ENCODE measurements at places on chromosomes 6 and 20.

GRCh38 chr20:50240092-50240491 is 49.5 kb downstream of the CEBPB start:
- no peak for DNase-seq

DNA sequence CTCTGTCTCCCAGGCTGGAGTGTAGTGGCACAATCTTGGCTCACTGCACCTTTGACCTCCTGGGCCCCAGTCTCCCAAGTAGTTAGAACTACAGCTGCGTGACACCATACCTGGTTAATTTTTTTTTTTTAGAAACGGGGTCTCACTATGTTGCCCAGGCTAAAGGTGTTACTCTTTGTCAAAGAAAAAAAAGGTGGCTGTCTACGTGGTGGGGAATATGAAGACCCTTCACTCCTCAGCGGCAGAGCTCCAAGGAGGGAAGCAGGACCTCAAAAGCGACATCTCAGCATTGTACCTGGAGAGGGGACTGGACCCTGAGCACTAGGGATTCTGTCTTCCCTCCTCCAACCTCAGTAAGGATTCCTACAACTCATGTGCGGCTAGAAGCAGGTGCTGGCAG is 16.4 kb upstream of the TBC1D22B start:
- no peak for DNase-seq

GRCh38 chr6:168599769-168600330 is 158.9 kb downstream of the SMOC2 start:
- DNase-seq = no peak

DNA sequence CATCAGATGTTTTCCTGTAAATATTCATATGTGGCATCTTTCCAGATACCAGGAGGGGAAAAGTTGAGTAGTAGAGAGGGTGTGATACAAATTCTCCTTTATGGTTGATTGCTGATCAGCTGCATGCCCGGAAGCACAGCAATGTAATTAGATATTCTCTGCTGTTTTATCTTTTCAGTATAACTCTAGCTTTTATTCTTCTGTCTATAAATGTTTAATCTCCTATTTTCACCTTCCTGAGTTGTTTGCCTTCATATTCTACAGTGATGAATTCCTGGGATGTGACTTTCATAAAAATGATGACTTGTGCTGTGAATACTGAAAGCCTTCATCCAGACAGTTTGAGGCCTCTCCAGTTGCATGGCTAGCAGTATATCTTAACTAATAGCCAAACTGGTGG is 53.7 kb downstream of the SH3BGRL2 start:
- no peak for DNase-seq

DNA sequence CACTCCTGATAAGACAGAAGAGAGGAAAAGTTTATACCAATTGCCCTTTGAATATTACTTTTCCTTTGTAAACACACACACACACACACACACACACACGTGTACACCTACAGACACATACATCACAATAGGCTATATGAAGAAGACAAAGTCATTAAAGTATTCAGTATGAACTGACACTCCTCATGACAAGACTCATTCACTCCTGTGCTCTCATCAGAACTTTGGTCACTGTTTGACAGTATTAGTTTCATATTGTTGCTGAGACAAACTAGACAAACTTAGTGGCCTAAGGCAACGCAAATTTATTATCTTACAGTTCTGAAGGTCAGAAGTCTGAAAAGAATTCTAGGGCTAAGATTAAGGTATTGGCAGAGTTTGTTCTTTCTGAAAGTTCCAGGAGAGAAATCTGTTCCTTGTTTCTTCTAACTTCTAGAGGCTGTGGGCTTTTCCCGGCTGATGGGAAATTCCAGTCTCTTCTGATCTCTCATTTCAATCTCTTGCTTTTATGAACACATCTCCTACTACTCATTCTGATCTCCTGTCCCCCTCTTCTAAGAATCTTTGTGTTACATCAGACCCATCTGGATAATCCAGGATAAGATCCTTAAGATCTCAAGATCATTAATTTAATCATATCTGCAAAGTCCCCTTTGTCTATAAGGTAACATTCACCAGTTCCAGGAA is 171.3 kb downstream of the HACE1 start:
- DNase-seq = no peak

DNA sequence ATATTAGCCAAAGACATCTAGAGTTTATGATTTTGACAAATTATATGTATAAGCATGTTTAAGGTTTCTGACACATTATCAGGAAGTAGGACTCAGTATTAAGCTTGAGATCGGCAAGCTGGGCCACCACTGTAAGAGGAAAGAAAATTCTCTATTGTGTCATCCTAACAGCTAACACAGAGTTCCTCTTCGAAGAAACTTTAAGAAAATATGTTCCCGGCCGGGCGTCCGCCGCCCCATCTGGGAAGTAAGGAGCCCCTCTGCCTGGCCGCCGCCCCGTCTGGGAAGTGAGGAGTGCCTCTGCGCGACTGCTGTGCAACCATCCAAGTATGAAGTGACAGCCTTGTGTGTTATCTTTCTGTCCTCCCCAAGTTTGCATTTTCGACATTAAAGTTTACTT is 23.0 kb downstream of the USP49 start:
- DNase-seq = no peak

DNA sequence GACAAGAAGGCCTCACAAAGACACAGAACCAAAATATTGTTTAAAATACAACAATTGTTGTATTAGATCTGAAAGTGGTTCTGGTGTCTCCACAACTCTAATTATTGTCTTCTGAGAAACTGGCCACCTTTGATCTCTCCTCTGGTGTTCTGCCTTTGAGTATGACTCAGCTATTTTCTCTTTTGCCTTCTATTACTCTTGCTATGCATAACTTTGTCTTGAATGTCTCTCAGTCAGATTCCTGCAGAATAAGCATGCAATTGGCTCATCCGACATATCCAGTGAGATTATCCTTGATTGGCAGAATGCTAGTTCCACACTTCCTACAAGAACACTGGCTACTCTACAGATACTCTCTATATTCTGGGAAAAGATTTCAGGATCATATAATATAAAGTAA is 14.3 kb upstream of the EPM2A start:
- no peak for DNase-seq

DNA sequence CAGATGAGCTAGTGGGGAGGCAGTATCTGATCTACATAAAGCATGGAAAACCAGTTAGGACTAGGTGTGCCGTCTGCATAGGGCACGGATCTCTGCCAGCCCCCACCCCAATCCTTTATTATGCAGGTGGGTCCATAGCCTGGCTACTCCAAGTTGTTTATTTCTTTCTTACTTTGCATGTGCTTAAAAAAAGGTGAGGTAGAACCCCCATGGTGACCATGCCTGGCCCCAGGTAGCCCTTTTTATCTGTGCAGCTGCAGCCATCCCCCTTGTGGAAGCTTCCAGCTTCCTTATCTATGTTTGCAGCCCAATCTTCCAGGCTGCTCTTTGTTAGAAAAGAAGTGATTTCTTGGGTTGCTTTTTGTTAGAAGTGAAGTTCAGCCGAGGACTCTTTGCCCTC is 9.0 kb upstream of the TREM2 start:
- DNase-seq = no peak

DNA sequence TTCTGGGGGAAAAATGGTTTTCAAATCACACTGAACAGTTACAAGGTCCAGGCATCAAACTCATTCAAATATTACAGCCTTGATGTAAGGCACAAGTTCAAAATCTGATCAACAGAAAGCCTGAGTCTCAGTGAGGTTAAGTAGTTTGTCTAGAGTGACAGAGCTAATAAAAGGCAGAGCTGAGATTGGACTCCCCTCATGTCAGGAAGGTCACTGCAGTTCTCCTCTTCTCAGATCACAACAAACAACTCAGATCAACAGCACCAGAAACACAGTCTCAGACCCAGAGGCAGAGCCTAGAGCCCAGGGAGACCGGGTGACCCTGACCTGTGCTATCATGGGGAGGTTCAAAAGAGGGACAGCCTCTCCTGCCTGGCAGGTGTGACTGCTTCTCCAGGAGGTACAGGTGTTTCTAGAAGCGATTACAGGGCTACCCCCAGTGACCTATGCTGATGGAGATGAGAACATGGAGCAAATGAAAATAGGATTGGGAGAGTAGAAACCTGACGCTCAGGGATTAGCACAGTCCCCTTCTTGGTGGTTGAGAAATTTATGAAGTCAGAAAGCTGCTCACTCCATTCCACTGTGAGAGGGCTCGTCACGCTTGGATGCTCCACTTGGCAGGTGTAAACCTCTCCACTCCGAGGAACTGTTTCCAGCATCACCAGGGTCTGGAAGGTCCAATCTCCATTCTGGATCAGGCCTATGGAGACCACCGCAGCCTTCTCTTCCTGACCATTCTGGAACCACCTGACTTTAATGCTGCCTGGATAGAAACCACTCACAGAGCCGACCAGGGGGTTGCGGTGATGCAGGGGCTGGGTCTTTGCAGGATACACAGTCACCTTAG is 24.3 kb upstream of the HLA-DRB5 start:
- no peak for DNase-seq

- no peak for DNase-seq
Measured at GRCh38 chr6:36075656-36076055, 48.0 kb downstream of the MAPK14 start.

DNA sequence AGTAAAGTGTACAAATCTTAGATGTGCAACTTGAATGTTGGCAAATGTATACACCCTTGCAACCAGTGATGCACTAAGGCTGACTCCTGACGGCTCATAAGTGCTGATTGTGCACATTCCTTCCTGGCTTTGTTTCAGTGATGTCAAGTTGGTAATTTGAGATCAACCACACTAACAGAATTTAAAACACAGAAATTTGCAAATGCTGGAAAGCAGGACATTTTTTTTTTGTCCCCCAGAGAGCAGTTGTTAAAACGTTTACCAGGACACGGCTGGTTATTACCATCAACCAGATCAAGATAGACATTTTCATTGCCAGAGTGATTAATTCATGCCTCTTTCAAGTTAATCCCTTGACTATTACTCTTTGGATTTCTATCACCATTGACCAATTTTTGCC is 735.6 kb downstream of the RFPL4B start:
- no peak for DNase-seq

DNA sequence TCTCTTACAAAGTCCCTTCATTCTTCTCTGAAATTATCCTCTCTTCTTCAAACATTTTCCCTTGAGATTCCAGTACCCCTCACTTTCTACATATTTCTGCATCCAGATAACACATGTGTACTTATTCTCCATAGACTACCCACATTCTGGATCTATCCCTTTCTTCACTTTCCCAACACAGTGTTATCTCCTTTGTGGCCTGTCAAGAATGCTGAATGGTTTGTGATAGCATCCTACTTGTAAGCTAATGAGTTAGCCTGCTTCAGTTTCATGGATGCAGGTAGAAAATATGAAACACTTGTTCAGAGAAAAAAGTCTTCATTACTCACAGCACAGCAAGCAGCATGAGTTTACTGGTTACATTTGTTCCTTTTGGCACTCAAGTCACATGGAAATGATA is 245.4 kb downstream of the HTR1B start:
- no peak for DNase-seq

- no peak for DNase-seq
Measured at GRCh38 chr20:19794941-19795340, 36.9 kb downstream of the RIN2 start.

DNA sequence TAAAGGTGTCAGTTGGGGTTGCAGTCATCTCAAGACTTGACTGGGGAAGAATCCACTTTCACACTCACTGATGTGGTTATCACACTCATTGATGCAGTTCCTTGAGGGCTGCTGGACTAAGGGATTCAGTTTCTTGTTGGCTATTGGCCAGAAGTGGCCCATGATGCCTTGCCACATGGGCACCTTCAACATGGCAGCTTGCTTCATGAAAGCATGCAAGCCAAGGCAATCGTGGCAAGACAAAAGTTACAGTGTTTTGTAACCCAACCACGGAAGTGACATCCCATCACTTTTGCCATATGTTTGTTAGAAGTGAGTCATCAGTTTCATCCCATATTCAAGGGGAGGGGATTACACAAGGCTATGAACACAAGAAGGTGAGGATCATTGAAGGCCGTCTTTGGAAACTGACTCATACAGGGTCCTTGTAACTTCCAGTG is 3.8 kb upstream of the RANBP9 start:
- no peak for DNase-seq

- DNase-seq = no peak
Measured at GRCh38 chr6:27736686-27737085, 175.5 kb downstream of the OR2B2 start.

GRCh38 chr20:3407040-3407770 is at the start of gene DNAAF9:
TSS of gene DNAAF9 (minus strand) at chr20:3407669. CDS start at chr20:3407557, 112 bp downstream.
- peak; percentile 37 for DNase-seq

GRCh38 chr20:45368221-45368980 is 5.4 kb downstream of the SYS1 start:
- no peak for DNase-seq

DNA sequence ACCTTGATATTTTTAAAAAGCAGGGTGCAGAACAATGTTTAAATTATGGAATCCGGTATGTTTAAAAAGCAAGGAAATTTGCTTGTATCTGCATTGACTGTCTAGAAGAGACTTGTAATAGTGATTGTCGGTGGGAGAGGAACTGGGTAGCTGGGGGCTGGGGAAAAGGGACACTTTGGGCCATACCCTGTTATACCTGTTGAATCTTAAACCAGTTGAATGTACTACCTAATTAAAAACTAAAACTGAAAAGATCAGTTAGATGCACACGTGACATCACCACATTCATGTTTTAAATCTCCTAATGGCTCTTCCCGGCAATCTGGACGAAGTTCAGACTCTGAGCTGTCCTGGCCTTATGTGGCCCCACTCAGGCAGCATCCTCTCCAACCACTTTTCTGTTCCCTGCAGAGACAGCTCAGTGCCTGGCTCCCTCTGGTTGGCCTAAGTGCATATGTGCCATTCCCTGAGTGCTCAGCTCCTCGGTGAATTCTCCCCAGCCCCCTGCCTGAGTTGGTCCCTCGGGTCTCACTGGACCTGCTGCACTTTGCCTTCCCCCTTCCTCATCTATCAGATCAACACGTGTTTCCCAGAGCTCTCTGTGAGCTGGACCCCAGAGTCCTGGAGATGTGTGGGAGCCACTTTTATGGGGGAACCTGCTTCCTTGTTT is 36.3 kb downstream of the SLC52A3 start:
- DNase-seq = no peak

- DNase-seq = no peak
Measured at GRCh38 chr6:81727876-81728517, 24.5 kb downstream of the TENT5A start.
